ENCODE measurements at places on chromosomes 11 and 22. TPM values are rescaled to one million over a fixed set of nuclear protein-coding genes. Genes with fewer than 3 reads are reported as not detected.

DNA sequence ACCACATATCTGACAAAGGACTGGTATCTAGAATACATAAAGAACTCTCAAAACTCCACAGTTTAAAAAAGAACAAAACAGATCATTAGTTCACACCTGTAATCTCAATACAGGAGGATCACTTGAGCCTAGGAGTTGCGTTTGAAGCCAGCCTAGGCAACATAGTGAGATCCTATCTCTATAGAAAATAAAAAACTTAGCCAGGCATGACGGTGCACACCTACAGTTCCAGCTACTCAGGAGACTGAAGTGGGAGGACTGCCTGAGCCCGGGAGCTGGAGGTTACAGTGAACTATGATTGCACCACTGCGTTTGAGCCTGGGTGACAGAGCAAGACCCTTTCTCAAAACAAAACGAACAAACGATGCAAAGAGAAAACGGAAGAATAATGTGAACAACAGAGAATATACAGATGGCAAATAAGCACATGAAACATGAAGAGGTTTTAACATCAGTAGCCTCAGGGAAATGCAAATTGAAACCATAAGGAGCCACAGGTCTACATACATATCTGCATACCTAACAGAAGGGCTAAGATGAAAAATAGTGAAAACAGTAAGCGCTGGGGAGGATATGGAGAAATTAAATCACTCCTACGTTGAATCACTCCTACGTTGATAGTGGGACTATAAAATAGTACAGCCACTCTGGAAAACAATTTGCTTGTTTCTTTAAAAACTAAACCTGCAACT, 70.7 kb downstream of the DGCR2 start:
- DNase-seq: no peak

NRXN2 gene
- 18.9 TPM for total RNA-seq

CRYBB2 gene
- total RNA-seq: 1.1 TPM

DNA sequence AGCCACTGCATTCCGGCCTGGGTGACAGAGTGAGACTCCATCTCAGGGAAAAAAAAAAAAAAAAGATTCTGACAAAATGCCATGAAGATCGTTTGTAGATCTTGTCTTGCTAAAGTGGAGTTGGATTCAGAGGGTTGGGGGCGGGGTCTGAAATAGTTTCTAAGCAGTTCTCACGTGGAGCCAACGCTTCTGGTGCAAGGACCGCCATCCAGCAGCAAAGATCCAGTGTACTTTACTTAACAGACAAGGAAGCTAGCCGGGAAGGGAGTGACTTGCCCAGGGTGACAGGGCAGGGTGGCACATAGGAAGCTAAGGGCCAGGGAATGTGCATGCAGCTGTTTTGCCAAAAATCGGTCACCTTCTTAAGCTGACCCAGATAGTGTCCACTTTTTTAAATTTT, 27.4 kb downstream of the APOL1 start:
- peak; percentile 83 for DNase-seq

CARD10 gene
- total RNA-seq: 3.9 TPM
